ENCODE measurements at places on chromosomes 2 and 18.

DNA sequence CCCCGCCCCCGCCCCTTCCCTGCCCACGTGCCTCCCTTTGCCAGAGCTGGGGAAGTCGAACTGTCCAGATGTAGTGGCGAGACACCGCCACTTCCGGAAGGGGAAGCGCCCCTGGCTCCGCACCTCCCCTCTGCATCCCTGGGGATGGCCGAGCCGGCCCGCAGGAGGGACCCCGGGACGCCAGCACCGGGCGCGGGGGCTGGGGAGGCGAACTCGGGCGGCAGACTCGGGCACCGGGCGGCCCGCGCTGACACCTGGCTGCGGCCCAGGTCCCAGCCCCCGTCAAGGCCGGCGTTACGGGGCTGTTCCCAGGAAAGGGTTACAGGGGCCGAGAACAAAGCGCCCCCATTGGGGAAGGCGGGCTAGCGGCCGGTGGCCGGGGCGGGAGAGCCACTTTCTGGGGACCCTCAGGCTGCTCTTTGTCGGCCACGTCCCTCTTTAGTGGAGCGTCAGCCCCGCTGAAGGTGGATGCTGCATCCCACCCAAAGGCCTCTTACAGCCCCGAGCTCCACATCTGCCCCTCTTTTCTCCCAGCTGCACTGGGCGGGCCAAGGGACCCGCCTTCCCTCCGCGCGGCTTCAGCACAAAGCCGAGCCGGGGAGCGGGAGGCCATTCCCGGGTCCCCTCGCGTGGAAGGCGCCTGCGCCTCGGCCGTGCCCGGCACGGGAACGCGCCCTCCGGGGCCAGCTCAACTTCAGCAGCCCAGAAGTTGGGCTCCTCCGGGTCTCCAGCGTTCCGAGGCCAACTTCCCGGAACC, 1.3 kb downstream of the SDC1 start:
- peak; percentile 42 for DNase-seq

DNA sequence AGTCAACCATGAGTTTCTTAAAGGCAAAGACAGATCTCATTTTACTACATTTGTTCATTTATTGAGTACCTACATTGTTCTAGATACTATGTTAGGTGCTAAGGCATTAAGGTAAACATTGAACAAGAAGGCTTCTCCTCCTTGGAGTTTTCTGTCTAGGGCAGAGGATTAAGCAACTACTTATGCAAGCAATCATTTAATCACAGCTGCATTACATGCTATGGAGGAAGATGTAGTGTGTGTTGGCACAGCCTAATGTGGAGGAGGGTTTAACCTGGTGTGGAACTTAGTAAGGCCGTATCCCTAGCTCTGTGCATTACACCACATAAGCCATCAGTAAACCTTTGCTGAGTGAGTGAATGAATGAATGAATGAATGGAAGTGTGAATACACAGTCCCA, 106.5 kb upstream of the MAP3K20 start:
- peak; percentile 6 for DNase-seq

DNA sequence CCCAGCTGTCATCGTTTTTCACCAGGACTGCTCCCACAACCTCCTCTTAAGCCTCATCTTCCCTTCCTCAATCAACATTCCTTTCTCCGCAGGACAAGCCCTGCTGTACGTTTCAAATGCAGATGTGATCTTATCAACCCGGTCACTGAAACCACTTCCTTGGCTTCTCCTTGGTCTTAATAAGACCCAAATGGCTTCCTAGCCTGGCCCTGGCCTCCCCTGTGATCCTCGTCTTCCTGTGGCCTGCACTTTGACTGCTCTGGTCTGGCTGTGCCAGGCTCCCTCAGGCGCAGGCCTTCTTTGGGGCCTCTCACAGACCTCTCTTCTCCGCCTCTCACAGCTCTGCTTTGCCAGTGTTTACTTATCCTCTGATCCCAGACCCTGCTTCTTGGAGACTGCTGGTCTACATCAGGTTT, 4.7 kb upstream of the ADNP2 start:
- DNase-seq, result no peak

GRCh38 chr2:95391641-95392310, 10.7 kb upstream of the FAHD2A start:
- DNase-seq, result no peak

- DNase-seq, result no peak
Measured at GRCh38 chr2:17634997-17635396, 94.5 kb downstream of the VSNL1 start.

- no peak for DNase-seq
Measured at GRCh38 chr2:1799174-1799573, 54.9 kb upstream of the PXDN start.

Measured in IMR-90 (cell line).